ENCODE measurements at places on chromosomes 2 and 18.
A peak's percentile ranks its signal among the peaks of the same experiment; 100 is the strongest.

GRCh38 chr2:109260886-109261700 is 132.1 kb downstream of the SH3RF3 start:
- no peak for DNase-seq

- DNase-seq = no peak
These were observed 38.8 kb downstream of the CENPO start for GRCh38 chr2:24832073-24832461.

- DNase-seq = no peak
These were observed 70.9 kb downstream of the TCF4 start for GRCh38 chr18:55517055-55517454.

GRCh38 chr2:102442967-102443828 is 20.2 kb downstream of the IL18RAP start:
- DNase-seq = peak; percentile 47

DNA sequence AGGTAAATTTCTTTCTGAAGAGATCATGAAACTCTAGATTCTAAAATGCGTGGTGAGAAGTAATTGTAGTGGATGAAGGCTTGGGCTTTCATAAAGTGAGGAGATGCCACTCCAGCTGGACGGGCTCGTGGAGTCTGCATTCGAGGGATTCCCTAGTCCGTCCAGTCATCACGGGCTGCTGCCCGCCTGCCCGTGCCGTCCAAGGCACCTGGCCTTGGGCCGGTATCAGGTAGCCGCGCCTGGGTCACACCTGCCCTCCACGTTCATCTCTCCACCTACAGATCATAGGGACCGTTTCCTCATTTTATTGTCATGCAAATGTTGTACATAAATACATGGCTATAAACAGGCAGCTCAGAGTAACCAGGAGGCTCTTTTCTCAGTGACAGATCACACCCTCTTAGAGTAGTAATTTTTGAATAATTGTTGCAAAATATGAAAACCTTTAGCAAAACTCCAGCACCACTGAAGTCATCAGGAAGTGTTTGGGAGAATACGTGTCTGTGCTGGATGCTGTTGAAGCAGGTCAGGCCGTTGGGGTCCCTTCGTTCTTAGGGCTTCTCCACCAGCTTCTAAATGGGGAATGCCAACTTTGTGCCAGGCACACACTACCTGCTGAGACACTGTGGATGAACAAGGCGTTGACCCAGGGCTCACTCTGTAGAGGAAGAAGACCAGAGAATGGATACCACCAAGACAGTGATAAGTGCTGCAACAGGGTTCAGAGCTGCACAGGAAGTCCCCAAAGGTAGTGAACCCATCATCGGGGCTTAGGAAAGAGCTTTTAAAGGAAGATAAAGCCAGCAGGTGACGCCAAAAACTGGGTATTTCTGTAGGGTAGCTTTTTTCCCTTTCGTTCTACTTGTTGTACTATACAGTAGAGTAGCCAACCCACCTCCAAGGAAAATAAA is 112.5 kb downstream of the FAM210A start:
- no peak for DNase-seq

DNA sequence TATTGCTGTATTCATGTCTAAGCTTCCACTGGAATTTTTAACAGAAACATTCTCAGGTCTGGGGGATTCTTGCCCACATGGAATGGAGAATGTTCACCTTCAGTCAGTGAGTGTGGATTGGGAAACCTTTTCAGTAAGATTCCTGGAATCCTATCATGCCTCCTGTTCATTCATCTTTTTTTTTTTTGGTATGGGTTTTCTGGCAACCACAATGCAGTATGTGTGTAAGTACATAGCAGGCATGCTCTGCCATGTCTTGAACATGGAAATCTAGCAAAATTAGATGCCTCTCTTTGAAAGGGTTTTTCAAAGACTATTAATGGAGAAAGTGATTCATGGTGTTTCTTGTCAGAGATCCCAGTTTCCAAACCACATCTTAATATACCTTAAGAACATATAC is 176.5 kb downstream of the LTBP1 start:
- no peak for DNase-seq

GRCh38 chr18:63562284-63562683 is 20.1 kb downstream of the SERPINB12 start:
- no peak for DNase-seq

GRCh38 chr2:194697439-194697838 is 959.6 kb upstream of the SLC39A10 start:
- no peak for DNase-seq

DNA sequence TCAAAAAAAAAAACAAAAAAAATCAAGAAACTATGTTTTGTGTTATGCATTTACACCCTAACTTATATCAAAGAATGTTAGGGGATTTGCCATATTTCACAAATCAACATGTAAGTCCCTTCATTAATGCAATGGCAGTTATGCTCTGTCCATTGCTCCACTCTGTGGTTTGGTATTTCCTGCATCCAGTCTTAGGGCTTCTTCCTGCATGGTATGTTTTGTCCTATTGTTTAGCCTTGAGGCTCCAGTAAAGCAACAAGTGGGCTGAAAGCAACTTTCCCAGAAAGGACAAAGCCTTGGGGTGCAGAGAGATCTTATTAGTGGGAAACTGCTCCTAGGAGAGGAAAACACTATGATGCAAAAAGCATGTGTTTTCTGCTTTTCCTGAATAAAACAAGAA is 474.1 kb downstream of the IRS1 start:
- DNase-seq = no peak

- no peak for DNase-seq
These were observed 982.6 kb upstream of the FANCL start for GRCh38 chr2:59223742-59224141.

- no peak for DNase-seq
These were observed 34.1 kb downstream of the RAPH1 start for GRCh38 chr2:203500951-203501350.

DNA sequence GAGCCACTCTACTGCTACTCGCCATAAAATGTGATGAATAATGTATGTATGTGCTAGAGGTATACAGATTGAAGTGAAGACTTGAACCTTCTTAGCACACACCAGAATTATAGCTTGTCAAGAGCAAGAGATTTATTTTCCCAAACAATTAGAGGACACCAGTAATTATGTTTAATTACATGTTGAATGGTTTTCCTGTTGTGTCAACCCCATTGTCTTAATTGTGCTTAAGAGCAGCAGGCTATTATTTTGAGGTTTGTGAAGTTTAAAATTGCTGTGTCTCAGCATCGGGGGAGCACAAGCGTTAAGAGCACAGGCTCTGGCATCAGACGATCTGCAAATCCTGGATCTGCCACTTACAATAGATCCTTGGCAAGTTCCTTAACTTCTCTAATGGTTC is 29.0 kb downstream of the KIF5C start:
- DNase-seq = no peak

DNA sequence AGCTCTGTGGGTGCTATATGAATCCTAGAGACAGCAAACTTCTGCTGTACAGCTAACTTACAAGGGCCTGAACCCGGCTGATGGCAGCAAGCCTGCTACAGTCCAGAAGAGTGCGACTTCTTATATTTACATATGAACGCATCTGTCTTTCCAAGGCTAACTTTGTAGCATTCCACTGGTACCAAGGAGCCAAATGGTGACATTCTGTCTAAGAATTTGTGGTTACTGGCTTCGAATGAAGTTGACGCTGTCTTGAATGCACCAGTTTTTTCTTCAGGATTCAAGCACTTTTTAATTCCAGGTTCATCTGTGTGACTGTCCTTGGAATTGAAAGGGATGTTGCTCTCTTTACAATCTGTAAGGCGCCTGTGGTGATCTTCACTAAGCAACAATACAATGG is 42.4 kb downstream of the THUMPD2 start:
- DNase-seq = no peak

DNA sequence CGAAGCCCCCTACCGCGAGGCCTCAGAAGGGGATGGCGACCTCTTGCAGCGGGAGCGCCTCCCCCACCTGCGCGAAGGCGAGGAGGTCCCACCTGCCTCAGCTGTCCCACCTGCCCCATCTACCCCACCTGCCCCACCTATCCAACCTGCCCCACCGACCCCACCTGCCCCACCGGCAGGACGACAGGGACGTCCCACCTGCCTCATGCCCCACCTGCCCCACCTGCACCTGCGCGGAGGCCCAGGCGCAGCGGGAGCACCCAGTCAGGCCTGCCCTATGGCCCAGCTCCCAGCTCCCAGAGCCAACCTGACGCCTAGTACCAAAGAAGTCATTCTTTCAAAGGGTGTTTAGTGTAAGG is 489.1 kb upstream of the SMIM21 start:
- no peak for DNase-seq

GRCh38 chr2:201128933-201129505 is 13.1 kb downstream of the CFLAR start:
- peak; percentile 60 for DNase-seq

DNA sequence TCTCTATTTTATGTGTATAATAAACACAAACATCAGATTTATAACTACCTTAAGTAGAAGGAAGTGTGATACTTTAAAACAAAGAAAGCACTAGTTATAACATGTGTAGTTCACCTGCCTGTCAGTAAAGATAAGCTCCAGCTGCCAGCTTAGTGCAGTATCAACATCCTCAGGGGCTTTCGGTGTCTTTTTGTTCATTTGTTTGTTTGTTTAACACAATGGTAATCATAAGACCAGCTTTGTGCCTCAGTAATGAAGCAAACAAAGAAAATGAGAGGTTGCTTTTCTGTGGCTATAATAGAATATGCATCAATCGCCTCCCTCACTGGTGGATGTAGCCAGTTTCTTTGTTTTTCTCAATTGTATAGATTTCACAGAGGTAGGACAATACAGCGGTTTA is 1499.0 kb upstream of the TMEFF2 start:
- DNase-seq = no peak

DNA sequence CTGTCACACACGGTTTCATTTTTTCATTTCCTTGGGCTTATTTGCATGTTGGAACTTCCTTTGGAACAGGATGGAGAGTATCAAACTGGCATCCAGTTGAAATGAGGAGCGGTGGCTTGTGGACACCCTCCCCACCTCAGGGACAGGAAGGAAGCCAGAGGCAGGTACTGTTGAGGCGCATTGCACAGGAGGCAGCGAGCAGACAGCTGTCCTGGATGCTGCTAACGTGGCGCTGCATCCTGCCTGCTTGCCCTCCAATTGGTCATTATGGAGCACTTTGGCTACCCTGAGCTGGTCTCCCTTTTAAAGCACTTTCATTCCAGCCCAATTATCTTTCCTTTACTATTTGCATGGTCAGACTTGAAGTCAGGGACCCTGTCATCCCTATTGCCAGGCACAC is 80.7 kb upstream of the ITGA4 start:
- DNase-seq = no peak

GRCh38 chr2:26591619-26592505 is 49.3 kb downstream of the CIB4 start:
- no peak for DNase-seq

DNA sequence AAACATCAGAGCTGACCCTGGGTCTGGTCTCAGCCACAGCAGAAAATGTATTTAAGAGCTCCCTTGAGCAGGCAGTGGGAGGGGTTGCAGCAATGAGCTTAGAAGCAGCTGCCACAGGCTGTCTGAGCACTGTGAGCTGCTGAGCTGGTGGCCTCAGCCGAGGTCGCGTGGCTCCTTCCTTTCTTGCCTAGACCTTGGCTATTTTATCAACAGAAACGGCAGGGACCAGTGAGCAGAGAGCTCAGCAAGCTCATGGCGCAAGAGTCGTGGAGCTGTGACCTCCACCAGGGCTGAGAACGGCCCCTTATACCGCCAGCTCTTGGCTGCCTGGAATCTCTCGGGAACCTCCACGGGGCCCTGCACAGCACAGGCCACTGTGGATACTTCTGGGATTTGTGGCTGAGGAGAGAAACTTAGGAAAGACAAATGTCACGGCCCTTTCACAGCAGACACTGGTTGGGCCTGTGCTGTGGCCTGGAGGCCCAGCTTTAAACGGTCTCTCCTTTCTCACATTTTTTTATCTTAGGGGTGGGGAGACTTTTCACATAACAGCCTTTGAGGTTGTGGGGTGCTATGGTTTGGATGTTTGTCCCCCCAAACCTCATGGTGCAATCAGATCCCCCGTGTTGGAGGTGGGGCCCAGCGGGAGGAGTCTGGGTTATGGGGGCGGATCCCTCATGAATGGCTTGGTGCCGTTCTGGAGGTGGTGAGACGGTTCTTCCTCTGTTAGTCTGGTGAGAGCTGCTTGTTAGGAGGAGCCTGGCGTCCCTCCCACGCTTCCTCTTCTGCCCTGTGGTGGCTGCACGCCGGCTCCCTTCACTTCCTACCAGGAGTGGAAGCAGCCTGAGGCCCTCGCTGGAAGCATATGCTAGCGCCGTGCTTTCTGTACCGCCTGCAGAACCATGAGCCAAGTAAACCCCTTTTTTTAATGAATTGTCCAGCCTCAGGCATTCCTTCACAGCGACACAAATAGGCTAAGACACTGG is 1.7 kb downstream of the ALLC start:
- no peak for DNase-seq

DNA sequence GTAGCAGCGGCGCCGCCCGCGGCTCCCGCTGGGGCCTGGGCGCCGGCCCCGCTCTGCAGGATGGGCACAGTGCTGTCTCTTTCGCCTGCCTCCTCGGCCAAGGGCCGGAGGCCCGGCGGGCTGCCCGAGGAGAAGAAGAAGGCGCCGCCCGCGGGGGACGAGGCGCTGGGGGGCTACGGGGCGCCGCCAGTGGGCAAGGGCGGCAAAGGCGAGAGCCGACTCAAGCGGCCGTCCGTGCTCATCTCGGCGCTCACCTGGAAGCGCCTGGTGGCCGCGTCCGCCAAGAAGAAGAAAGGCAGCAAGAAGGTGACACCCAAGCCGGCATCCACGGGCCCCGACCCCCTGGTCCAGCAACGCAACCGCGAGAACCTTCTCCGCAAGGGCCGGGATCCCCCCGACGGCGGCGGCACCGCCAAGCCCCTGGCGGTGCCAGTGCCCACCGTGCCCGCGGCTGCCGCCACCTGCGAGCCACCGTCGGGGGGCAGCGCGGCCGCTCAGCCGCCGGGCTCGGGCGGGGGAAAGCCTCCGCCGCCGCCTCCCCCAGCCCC is 369 bp downstream of the CDK5R2 start:
- no peak for DNase-seq

GRCh38 chr18:3455090-3455635 is 5.2 kb downstream of the TGIF1 start:
- no peak for DNase-seq

DNA sequence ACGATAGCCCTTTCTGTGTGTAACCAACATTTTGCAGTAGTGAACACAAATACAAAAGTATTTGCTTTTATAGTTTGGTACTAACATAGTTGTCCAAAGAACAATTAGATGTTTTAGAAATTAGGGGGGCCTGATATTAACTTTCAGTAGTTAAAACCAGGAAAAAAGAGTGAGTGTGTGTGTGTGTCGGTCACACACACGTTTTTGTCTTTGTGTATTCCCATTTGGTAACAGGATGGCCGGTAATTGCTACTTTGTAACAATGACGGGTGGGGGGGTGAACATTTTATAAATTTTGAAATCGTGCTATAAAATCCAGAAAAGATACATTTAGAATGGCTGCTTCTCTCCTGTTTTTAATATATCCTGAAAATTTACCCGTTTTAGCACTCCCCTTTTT is 1.5 kb downstream of the PPIG start:
- DNase-seq = no peak

- DNase-seq = no peak
These were observed 140.7 kb downstream of the TTC27 start for GRCh38 chr2:32768387-32769174.

DNA sequence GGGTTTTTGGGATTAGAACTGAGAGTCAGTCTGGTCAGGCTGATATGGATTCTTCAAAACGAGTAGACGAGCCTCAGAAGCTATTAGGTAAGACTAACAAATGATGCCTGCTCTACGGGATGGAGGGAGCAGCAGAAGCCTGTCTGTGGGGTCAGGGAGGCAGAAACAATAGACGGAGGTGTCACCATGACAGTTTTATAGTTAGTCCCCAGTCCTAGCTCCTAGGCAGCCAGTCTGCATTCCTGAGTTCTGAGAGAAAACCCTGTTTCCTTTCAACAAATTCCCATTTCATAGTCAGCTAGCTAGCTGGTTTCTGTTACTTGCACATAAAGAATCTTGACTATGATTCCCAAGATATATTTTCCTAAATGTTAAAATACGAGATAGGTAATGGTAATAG is 542.1 kb downstream of the PID1 start:
- DNase-seq = no peak
